ENCODE measurements at places on chromosomes 7 and 10.

DNA sequence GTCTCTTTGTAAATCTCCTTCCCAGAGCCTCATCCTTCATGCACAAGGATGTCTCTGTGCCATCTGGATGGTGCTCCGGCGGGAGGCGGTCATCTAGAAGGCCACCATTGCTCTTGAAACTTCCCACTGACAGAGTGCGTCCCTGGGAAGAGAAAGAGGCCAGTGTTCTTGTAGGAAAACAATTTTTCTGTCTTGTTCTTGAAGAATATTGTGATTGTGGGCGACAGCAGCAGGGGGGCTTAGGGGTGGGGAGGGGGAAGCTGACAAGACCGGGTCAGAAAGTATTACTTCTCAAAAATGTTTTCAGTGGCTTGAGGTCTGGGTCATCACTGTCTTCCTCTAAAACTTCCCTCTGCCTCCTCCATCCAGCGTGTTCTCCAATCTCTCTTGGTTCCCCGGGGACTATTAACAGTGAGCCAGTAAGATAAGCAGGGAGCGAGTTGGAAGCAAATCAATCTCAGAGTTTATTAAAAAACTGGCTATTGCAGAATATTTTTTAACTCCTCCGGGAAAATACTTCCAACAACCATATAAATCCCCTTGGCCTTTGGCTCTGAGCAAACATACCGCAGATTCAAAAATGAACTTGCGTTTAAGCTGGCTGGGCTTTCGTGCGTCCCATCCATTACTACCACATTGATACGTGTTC is 597.8 kb upstream of the MGMT start:
- no peak for DNase-seq

DNA sequence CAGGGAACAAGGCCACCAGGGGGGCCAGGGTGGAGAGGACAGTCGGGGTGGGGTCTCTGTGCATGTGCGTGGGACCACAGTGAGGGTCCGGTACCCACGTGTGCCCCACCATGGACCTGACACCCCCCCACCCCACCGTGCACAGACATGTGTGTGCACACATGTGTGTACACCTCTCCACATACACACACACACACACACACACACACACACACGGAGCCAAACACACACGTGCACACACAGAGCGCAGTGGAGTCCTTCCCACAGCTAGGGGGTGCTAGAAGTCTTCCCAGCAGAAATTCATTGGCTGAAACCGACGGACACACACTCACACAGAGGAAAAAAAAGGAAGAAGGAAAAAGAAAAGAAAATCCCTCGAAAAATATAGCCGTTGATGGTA is 42.8 kb upstream of the GNA12 start:
- DNase-seq: peak; percentile 76

GRCh38 chr10:31383810-31384588 is 65.0 kb downstream of the ZEB1 start:
- DNase-seq: no peak

DNA sequence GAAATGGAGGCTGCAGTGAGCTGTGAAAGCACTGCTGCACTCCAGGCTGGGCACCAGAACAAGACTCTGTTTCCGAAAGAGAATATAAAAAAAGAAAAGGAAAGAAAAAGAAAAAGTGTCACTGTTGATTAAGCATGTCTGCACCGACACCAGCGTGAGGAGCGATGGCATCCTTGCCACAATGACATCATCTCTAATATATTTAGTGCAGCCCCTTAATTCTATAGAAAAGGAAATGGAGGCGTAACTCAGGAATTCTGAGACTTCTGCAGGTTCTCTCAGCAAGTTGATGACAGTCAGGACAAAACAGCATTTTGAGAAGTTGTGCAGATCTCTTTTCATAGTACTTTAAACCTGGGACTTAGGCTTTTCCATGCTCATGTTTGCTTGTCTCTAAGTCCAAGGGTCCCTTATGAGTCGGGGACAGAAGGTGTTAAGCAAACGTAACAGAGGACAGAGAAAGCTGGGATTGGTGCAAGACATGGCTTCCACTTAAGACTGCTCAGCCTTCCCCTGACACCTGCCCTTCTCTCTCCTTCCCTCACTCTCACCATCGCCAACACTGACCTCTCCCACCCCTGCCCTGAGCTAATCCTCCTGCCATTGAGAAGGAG is 16.9 kb upstream of the ANKRD1 start:
- DNase-seq: no peak

DNA sequence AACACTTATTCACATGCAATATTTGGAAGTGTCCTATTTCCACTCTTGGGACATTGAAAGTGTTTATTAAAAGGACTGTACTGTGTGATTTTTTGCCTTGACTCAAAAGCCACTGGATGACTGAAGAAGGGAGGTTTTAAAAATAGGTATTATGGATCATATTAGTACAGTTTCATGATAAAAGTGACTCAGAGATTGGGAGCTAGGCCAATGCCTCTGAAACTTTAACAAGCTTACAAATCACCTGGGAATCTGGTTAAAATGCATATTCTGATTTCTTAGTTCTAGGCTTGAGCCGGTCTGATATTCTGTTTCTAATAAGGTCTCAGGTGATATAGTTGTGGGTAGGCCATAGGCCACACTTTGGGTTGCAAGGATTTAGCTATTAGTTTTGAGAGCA is 191.2 kb downstream of the PLXDC2 start:
- no peak for DNase-seq

- DNase-seq: no peak
These were observed 25.7 kb upstream of the LRRC4 start for GRCh38 chr7:128056901-128057300.

DNA sequence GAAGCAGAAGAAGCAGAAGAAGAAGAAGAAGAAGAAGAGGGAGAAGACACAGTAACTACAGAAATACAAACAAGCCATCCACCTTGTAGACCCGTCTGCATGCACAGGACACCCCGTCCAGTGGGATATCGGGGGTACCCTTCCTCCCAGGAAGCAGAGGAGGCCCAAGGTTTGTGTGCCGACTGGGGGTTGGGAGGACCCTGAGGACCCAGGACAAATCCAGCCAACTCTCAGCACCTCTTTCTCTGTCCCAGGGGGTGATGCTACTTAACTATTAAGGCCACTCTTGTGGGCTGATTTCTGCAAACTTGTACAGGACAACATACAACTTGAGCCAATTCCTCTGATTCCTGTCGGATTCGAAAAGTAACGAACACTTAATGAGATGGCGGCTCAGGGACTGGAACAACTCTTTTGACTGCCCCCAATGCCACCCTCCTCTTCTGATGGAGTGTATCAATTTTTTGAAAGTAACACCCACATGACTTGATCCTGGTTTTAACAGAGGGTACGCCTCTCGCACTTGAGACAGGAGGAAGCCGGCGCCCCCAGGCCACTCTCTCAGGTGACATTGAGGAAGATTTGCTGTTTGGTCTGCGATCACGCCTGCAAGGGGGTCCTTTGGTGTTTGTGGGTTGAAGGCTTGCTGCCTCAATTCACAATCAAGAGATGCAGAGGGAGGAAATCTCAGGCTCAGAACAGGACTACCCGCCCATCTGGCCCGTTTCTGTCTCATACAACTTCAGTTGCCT is 192.6 kb downstream of the TNS3 start:
- peak; percentile 11 for DNase-seq

DNA sequence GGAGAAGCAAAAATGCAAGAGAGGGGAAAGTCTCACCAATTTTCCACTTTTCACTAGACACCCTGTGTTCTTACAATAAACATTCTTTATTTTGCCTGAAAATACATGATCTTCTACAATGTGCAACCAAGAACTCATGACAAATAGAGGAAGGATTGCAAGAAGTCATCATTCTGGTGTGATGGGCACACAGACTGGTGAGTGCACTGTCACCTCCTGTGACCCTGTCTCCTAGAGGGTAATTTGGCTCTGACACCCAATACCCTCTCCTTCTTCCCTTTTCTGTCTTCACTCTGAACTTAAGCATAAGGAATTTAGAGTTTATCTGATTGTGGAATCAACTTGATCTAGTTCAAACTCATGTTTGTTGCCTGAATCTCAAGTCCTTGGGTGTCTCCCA is 153.7 kb downstream of the SH2D4B start:
- no peak for DNase-seq

GRCh38 chr10:125778556-125778955 is 2.9 kb upstream of the MMP21 start:
- DNase-seq: no peak

DNA sequence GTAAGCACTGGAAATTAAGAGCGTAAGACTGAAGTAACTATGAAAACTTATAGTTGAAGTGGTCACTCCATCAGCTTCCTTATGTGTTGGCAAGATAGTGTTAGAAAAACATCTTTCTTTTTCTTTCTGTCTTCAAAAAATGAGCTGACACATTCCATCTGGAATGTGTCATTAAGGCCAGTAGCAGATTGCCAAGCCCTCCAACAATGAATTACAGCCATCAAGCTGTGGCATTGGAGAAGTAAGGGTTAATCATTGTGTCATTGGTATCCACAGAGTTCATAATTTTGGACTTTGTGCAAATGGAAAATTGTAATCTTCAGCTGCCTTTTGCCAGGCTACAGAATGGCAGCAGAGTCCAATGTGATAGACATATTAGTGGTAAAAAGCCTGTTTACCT is 926.3 kb downstream of the NRG3 start:
- no peak for DNase-seq

DNA sequence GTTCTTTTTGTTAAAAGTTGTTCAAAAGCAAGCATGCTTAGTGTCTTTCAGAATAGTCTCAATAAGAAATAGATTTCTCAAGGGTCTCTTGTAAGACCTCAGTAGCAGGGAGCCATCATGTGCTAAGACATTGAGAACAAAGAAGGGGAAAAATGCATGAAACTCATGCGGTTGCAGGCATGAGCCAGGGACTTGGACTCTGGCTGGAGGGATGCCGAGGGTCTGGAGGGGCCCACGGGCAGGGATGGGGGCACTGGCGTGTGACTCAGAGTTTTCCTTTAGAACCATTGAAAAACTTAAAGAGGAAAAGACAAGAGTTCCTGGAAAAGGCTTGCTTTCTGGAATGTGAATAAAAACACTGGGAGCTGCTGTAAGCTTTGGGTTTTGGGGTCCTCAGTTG is 253.3 kb downstream of the CCDC3 start:
- DNase-seq: no peak

GRCh38 chr7:84547331-84547730 is 352.7 kb upstream of the SEMA3A start:
- DNase-seq: no peak

Data from Caco-2 (cell line).